ENCODE measurements at places on chromosomes 11 and 22.

DNA sequence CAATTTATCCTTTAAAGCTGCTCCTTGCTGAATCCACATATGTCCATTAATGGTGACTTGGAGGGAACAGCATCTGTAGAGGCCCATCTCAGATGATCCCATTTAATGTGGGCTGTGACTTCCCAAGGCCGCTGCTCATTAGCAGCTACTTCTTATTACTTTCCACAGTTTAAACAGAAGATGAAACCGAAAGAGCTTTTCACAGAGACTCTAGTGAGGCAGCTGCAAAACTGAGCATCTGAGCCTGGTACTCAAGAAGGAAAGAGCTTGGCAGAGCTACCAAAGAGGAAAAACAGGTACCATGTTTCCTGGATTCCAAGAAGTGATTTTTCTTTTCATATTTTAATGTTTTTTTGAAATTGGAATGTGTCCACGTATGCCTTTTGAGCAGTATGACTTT, 110.5 kb upstream of the NARS2 start:
- no peak for DNase-seq

- no peak for DNase-seq
These were observed 5.0 kb upstream of the SH3BP1 start for GRCh38 chr22:37634417-37634924.

GRCh38 chr11:133739481-133739880, 105.8 kb downstream of the SPATA19 start:
- no peak for DNase-seq

DNA sequence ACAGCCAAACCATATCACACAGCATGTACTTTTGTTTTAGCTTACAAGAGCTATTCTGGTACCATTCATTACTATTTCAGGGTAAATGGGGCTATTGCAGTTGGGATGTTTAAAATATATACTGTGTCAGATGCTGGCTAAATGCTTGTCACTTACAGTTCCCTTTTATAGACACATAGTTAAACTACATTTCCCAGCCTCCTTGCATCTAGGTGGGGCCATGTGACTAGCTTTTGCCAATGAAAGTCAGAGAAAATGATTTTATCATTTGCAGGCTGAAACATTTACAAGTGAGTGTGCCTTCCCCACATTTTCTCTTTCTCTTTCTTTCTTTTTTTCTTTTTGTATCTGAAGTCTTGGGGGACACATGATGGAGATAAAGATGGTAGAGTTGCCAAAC, 7.8 kb upstream of the IFTAP start:
- DNase-seq, result no peak

DNA sequence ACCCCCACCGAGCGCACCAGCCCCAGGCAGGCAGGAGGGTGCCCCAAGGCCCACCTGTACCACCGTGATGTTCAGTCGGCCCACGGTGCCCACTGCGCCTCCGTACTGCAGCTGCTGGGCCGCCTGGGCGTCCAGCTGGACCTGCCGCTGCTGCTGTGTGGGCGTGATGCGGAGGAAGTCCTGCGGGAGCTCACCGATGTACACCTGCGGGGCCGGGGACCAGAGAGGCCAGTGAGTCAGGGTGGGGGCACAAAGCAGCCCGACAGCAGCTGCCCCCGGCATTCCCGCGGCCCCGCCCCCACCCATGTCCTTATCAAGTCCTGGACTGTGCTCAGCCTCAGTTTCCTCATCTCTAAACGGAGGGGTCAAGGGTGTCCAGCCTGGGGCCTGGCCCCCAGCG, 13.8 kb downstream of the TOLLIP start:
- no peak for DNase-seq
